ENCODE measurements at places on chromosomes 4 and X.

GRCh38 chrX:2498781-2499302 lies 1.9 kb downstream of the DHRSX start:
- no peak for DNase-seq

- DNase-seq, result no peak
Measured at GRCh38 chr4:100075486-100076270, 114.6 kb downstream of the DDIT4L start.

DNA sequence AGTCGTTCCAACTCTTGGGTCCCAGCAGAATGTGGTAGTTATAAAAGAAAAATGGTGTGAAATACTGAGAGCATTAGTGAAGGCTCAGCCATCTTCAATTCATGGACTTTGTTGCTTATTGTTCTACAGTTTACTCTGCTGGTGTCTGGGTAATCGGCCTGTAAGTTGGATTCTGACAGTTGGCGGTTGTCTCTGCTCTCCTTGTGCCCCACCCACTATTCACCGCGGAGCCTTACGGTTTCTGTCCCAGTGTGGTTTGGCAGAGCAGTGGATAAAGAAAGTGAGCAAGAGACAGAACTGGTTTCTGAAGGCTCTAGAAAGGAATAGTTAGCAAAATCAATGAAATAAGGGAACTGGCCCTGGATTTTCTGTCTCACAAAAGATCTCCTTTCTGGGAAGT lies 9.1 kb downstream of the LONRF3 start:
- no peak for DNase-seq

DNA sequence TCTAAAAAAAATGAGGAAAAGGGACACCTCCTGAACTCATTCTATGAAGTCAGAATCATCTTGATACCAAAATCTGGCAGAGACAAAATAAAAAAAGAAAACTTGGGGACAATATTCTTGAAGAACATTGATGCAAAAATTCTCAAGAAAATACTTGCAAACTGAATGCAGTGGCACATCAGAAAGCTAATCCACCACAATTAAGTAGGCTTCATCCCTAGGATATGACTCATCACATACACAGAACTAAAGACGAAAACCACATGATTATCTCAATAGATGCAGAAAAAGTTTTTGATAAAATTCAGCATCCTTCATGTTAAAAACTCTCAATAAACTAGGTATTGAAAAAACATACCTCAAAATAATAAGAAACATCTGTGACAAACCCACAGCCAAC lies 98.3 kb downstream of the FAM47B start:
- no peak for DNase-seq

DNA sequence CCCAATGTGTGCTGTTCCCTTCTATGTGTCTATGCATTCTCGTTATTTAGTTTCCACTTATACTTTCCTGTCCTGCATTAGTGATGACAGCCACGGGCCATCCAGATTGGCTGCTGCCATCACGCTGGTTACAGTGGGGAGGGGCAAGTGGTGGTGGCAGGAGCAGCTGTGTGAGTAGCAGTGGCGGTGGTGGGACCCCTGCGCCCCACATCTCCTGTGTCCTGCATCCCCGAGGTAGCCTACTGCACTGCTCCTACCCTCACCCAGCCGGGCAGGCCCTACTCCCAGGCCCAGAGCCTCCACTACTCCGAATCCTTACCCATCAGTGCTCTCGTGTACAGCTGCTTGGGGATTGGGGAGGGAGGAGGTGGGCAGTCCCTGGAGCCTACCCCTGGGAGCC lies 798.7 kb upstream of the AGA start:
- no peak for DNase-seq

GRCh38 chr4:140901736-140902336 lies 145.7 kb upstream of the TBC1D9 start:
- no peak for DNase-seq

GRCh38 chr4:80069108-80069836 lies 3.8 kb downstream of the ANTXR2 start:
- no peak for DNase-seq

- no peak for DNase-seq
Measured at GRCh38 chr4:67522230-67522629, 23.1 kb downstream of the CENPC start.

- no peak for DNase-seq
Measured at GRCh38 chr4:70855464-70855863, 15.8 kb upstream of the GRSF1 start.

GRCh38 chr4:20684852-20685763 lies 15.2 kb upstream of the PACRGL start:
- DNase-seq, result no peak

DNA sequence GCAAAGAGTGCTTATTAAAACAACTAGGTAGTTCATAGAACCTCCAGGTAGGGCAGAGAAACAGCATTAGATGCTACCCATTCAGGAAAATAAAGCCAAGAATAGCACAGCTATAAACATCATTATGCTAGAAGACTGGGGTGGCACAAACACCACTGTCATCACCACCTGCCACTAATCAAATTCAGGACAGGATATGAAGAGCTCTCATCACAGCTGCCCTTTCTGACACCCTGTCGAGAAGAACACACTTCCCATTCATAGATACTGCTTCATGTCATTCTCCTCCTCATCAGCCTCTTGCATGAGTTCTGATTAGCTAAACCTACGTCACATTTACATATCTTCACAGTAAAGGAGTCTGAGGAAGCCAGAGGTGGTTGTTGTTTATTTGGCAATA lies 692.3 kb upstream of the HS3ST1 start:
- DNase-seq, result no peak

DNA sequence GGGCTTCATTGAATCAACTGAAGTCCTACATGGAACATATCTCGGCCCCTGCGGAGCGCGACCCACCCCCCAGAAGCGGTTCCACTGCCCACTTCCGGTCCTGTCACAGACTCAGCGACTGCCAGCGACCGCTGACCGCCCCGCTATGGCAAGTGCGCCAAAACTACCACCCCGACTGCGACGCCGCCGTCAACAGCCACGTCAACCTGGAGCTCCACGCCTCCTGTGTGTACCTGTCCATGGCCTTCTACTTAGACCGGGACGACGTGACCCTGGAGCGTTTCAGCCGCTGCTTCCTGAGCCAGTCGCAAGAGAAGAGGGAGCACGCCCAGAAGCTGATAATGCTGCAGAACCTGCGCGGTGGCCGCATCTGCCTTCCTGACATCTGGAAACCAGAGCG lies 14.8 kb upstream of the FAM47A start:
- DNase-seq, result no peak

DNA sequence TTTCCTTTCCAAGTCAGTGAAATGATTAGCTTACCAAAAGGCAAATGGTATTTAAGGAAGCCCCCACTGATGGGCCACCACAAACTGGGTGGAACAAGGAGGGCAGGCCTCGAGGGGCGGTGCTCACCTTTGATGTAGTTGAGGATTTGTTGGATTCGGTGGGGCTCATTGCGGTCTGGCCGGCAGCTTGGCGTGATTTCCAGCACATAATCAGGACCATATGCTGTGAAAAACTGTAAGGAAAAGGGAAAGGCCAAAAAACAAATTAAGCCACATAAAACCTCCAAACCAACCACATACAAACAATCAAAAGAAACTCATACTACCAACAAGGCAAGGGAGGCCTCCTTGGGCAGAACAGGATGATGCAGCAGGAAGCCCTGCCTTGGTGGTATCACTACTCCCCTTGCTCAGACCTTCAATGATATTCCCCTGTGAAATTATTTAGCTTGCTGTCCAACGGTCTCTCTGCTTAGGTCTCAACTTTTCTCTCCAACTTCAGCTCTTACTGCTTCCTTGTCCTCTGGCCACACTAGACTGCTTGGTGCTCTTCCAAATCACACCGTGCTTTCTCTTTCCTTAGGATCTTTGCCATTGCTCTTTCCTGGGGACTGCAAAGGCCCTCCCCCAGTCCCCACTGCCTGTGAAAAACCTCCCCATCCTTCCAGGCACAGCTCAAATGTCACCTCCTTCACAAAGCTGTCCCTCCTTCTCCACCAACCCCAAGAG lies 46.1 kb upstream of the CITED1 start:
- no peak for DNase-seq

- no peak for DNase-seq
Measured at GRCh38 chrX:97564496-97564895, 680.8 kb downstream of the RPA4 start.

DNA sequence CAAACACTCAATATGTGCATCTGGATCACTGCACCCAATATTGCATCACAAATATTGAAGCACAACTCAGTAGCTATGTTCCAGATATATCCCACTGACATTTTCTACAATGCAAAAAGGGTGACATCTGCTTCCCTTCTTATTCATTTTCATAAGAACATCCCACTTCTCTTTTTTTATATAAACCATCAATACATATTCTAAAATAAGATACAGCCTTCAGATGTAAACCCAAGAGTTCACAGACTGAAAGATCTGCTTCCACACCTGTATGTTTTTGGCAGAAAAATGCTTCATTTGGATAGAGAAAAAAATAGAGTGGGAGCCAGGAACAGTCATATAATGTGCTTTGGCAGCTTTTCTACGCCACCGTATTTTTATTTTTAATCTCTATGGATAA lies 815.6 kb upstream of the ADGRL3 start:
- DNase-seq, result no peak

DNA sequence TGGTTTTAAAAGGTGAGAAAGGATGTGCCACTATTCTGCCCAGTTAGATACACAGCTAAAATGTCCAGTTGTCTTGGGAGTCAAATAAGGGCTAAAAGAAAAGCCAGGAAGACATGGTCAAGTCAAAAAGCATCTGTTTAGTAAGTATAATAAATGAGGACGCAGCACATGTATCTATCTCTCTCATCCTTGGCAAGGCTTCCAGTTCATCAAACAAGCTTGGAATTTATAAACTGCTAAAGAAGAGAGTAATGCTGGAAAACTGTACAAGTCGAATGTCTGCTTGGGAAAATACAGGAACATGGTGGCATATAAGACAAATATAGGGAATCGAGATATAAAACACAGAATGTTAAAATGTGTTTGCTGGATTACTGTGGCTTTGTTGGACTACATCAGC lies 106.7 kb downstream of the GPC3 start:
- DNase-seq, result no peak

- no peak for DNase-seq
Measured at GRCh38 chr4:8840816-8841455, 30.7 kb downstream of the HMX1 start.

DNA sequence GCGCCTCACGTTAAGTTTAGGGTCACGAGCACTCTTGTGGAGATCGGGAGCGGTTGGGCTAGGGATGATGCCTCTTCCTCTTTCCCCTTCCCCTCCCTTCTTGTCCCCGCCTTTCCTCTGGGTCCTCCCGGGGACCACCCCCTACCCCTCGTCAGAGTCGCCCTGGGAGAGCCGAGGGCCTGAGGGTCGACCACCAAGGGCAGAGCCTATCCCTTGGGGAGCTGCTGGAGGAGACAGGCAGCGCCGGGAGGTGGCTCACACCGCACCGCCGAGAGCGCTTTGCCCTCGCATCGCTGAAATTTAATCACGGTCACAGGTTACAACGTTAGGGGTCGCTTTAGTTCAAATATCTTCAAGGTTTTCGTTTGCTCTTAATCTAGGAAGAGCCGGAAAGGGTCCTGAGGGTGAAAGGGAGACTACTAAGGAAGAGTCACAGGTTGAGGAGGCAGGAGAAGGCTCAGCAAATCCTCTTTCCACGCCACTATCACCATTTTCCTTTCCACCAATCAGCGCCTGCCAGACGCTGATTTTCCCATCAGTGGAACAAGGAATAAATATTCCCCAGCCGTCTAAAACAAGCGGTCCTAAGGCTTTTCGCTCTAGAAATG lies 528 bp upstream of the SNCA start:
- no peak for DNase-seq

DNA sequence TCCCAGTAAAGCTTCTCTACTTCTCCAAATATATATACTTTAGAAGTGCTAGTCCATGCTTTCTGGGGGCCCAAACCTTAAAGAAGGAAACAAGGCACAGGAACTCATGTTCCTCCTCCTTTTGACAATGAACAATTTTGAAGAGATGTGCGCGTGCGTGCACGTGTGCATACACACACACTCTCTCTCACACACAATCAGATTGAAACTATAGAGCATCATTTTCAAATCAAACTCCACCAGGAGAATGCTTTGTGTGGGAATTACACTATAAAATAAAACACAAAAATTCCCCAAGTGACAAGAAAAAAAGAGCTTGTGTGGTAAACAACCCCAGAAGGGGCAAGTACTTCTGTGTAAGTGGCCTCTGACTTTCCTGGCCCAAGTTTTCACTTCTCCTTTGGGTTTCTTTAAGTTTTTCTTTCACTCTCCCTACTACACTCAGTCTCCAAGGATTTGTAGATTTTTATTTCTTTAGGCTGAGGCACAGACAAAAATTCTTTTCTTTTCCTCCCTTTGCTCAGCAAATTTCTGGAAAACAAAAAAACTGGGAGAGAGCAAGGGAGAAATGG lies 46.6 kb upstream of the SHISA3 start:
- no peak for DNase-seq

GRCh38 chrX:31021537-31021936 lies 50.3 kb downstream of the FTHL17 start:
- no peak for DNase-seq

DNA sequence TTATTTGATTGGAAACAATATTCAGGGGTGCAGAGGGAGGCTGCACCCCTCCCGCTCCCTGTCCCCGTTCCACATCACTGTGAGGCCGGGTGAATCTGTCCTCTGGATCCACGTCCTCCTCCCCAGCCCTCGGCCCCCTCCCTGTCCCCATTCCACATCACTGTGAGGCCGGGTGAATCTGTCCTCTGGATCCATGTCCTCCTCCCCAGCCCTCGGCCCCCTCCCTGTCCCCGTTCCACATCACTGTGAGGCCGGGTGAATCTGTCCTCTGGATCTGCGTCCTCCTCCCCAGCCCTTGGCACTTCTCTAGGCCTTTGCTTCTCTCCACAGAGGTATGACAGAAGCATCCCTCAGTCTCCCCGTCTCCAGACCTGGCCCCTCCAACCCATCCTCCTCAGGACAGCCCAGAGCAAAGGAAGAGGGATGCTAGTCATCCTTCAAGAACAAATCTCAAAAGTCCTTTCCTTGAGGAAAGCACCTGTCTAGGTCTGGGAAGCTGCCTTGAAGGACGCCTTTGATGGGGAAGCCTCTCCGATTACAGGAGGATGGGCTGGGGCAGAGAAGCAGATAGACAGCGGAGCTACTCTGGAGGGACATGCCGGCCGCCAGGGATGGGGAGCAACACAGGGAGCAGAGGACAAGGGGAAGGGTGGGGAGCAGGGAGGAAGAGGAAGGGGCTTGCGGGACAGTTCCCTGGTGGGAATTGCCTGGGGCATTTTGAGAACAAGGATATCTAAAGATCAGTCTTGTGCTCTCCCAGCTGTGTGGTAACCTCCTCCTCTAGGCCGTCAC lies 10.8 kb upstream of the AFAP1 start:
- no peak for DNase-seq

DNA sequence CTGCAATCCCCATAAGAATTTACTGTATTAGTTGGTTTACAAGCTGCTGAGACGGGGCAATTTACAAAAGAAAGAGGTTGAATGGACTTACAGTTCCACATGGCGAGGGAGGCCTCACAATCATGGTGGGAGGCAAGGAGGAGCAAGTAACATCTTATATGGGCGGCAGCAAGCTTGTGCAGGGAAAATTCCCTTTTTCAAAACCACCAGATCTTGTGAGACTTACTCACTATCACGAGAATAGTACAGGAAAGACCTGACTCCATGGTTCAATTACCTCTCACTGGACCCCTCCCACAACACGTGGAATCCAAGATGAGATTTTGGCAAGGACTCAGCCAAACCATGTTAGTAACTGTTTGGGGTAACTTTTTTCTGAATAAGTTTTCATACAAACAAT lies 1.8 kb upstream of the SPATA18 start:
- DNase-seq, result no peak

Measured in esophagus squamous epithelium (tissue), 5 donors.